Adrenal gland (tissue), 19 donors: ENCODE measurements at places on chromosomes 2 and 18.

- no peak for DNase-seq
Observed at GRCh38 chr2:67865917-67866316, 196.9 kb downstream of the C1D start.

DNA sequence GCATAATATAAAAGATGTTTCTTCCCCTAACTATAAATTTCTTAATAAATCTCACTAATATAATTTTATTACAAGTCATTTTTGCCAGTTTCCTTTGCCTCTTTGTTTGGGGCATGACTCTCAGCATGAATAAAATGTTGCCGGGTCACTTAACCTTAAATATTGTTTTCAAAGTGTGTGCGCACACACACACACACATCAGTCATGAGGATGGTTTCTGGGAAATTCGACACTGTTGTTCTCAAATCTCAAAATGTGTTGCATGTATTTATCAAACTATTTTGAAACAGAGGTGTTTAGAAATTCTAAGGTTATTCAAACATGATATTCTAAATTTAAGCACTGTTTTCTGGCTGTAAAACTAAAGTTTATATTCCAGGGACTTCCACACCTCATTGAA, 31.5 kb downstream of the FAP start:
- no peak for DNase-seq

GRCh38 chr18:12015416-12016062, 34.2 kb downstream of the IMPA2 start:
- no peak for DNase-seq

DNA sequence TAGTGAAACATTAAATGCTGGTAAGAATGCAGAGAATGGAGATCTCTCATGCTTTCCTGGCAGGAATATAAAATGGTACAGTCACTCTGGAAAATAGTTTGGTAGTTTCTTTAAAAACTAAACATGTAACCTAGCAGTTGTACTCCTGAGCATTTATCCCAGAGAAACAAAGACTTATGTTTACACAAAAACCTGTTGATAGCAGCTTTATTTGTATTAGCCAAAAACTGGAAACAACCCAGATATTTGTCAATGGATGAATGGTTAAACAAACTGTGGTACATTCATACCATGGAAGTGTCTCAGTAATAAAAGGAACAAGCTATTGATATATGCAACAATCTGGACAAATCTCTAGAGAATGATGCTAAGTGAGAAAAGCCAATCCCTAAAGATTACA, 81.7 kb upstream of the CTAGE1 start:
- no peak for DNase-seq

DNA sequence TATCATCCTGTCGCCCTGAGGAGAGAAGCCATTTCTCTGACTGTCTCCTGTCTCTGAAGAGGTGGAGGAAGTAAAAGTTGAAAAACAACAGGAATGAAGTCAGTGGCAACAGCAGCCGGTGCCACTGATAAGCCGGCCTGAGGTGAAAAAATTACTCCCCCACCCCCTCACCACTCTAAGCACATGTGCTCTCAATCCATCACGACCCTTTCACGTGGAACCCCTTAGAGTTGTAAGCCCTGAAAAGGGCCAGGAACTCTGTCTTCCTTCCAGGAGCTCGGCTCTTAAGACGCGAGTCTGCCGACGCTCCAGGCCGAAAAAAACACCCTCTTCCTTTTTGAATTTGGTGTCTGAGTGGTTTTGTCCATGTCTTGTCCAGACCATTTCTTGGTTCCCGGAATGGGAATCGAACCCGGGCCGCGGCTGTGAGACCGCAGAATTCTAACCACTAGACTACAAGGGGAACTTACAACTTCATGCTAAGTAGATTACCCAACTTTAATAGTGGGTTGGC, 40.7 kb upstream of the TRIM43 start:
- DNase-seq = no peak

GRCh38 chr2:231761735-231762134, 19.3 kb downstream of the PDE6D start:
- DNase-seq = no peak

DNA sequence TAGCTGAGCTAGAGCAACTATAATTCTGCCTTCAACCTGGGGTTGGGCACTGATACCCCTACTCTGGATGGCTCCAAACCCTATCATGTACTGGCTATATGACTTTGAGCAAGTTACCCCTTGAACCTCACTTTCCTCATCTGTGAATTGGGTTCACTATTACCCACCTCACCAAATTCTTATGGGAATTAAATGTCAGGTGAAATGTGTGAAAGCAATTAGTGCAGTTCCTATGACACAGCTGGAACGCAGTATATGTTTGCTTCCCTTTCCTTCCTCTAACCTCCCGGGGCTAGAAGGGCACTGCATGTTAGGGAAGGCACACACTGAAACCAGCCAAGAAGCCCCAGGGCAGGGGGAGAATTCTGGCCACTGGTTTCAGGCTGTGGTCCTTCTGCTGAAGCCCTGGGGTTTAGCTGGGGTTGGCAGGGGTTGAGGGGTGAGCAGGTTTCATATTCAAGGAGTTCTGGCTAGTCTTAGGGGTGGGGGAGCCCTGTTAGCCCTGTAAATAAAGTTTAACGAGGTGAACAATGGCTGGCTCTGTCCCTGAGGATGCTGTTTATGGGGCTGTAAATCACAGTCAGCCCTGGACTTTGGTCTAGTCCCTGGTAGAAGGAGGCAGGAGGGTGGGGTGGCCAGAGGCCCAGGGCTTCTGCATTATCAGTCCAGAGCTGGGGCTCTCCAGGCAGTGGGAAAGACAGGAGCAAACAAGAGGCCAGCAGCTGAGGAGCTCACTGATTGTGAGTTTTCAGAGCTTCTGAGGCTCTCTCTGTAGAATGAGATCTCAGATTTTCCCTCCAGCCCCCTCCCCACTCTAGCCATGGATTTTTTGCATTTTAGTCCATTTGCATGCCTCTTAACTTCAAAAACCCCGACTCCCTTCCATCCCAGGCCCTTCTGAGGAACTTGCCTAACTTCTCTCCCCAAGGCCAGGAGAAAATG, 8.0 kb downstream of the PKDCC start:
- DNase-seq = no peak

GRCh38 chr2:219591091-219591490, 6.6 kb upstream of the STK11IP start:
- DNase-seq = no peak

- DNase-seq = no peak
Observed at GRCh38 chr2:151882786-151883445, 54.7 kb upstream of the ARL5A start.

- no peak for DNase-seq
Observed at GRCh38 chr18:68263481-68263880, 451.4 kb downstream of the TMX3 start.

DNA sequence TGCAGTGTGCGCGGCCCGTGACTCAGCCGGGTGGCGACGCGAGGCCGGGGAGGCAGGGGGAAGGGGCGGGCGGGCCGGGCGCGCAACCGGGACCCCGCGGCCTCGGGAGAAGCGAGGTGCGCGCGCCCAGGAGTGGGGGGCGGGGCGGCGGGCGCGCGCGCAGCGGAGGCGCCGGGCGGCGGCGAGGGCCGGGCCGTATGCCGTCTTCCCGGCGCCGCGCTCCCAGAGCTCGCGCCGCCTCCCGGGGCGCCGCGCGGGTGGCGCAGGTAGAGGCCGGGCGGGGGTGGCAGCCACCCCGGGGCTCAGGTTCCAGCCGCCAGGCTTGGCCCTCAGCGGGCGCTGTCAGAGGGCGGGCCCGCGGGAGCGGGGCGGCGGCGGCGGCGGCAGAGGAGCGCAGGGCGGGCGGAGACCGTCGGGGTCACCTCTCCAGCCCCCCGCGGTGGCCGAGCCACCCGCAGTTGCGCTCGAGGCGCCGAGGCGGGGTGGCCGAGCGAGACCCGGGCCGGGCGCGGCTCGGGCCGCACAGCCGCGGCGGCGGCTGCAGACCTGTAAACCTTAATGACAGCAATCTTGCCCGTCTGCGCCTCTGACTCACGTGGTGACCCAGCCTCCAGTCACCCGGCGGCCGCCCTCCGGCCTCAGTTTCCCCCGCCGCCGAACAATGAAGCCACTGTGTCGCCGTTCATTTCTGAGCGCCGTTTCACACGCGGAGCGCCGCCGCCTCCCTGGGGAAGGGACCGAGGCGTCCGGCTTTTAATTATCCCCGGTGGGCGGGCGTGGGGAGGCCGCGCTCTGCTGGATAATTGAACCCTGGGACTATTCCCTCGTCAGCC, 25.3 kb upstream of the SMAD7 start:
- peak; percentile 71 for DNase-seq

DNA sequence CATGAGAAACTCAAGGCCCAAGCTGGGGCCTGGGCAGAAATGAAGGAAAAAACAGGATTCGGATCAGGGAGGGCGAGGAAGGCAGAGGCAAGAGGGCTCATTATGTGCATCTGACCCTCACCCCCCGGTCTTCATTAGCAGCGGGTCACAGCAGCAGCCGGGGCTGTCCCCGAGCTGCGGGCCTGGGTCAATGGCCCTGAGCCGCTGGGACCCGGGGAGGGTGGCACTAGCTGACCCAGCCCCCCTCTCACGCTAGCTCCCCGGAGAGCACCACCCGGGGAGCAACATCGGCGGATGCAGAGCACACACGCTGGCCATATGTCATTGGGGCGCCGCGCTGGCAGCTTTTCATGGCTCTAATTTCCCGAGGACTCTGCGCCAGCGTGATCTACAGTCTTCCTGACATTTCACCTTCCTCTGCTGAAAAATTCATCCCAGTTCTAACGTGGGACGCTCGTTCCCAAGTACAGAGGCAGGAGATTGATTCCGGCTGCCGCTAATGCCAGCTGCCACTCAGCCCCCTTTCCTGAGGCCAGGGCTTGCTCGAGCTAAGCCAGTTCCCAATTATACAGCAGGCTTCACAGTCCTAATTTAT, 63.7 kb downstream of the EIPR1 start:
- DNase-seq = no peak

GRCh38 chr2:33443274-33443829, 33.1 kb upstream of the RASGRP3 start:
- no peak for DNase-seq

GRCh38 chr2:113818382-113818951, 62.0 kb upstream of the SLC35F5 start:
- DNase-seq = peak; percentile 96

GRCh38 chr2:230665263-230665691, 47.4 kb upstream of the CAB39 start:
- no peak for DNase-seq

DNA sequence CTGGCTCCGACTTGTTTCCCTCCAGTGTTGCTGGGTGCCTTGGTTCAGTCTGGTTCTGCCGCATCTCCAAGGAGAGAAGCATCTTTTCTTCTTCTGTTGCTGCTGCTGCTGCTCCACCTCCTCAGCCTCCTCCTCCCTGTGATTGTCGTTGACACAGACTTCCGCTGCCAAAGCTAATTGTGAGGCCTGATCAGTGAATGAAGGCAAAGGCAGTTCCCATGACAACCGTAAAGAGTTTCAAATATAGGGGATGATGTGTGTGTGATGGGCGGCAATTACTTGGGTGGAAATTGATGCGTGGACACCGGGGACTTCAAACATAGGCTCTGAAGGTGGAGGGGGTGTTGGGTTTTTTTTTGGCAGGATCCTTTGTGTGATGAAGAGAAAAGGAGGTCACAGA, 13.7 kb downstream of the TET3 start:
- DNase-seq = no peak

DNA sequence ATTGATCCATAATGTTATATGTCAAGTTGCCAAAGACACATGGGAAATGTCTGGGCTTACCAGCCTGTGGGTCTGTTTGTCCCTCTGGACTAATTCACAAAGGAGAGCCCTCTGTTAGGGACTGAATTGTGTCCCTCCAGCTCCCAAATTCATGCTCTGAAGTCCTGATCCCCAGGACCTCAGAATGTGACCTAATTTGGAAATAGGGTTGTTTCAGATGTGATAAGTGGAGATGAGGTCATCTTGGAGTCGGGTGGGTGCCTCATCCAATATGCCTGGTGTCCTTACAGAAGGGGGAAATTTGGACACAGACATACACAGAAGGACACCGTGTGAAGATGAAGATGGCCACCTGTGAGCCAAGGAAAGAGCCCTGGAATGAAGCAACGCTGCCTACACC, 41.4 kb upstream of the ROCK2 start:
- no peak for DNase-seq

- no peak for DNase-seq
Observed at GRCh38 chr18:61413396-61413795, 80.2 kb downstream of the CDH20 start.

GRCh38 chr2:108392029-108392428, 14.3 kb downstream of the SULT1C4 start:
- no peak for DNase-seq

GRCh38 chr18:58845928-58846724, 18.6 kb upstream of the ZNF532 start:
- no peak for DNase-seq

DNA sequence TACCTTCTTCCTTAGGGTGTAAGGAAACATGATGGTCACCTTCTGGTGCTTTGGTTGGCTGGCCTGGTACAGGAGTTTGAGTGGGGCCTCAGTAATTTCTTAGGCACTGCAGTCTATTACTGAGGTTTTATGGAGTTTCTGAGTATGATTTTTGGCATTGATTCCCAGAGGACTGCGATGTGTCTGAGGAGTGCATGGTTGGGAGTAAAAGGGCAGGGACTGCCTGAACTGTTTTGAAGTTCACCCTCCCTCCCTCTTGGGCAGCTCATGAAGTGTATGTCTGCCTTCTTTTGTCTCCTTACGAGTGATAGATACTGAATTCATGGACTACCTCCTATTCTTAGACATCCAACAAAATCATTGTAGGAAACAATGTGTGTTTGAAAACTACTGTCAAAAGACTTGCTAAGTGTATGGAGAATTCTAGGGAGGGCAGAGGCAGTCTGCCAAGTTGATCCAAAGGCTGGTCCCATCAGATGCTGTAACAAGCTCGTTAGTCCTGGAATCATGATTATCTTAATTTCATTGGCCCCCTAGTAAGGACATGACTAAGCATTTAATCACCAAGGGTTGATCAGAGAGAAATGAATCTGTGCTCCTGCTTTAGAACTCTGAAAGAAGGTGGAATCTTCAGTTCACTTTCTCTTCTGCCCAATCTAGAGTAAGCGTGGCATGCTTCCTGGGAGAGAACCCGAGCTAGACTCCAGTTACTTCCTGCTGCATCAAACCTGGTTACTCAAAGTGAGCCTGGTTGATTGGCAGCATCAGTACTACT, 26.5 kb downstream of the LYPD6B start:
- DNase-seq = no peak

- no peak for DNase-seq
Observed at GRCh38 chr2:235773188-235773928, 279.5 kb downstream of the AGAP1 start.
